Anterior cingulate cortex (tissue), 58 donors: ENCODE measurements at places on chromosomes 2 and 18.

- DNase-seq: no peak
Observed at GRCh38 chr2:99338029-99338585, 918 bp downstream of the EIF5B start.

GRCh38 chr2:16393500-16394071, 272.0 kb downstream of the CYRIA start:
- no peak for DNase-seq

DNA sequence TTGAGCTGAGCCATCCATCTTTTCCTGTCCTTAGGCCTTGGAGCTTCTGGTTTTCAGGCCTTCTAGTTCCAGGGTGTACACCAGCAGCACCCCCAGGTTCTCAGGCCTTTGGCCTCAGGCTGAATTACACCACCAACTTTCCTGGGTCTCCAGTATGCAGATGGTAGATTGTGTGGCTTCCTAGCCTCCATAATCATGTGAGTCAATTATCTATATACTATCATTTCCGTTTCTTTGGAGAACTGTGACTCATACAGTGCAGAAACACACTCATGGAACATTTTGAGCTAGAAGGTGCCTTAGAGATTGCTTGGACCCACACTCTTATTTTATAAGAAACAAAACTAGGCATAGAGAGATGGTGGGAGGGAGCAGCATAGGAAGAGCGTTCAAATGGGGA, 167.4 kb downstream of the NCK2 start:
- DNase-seq: no peak

GRCh38 chr2:240745962-240746361, 54.3 kb downstream of the AQP12A start:
- DNase-seq: no peak

GRCh38 chr2:101038455-101039255, 36.6 kb downstream of the RPL31 start:
- DNase-seq: no peak

DNA sequence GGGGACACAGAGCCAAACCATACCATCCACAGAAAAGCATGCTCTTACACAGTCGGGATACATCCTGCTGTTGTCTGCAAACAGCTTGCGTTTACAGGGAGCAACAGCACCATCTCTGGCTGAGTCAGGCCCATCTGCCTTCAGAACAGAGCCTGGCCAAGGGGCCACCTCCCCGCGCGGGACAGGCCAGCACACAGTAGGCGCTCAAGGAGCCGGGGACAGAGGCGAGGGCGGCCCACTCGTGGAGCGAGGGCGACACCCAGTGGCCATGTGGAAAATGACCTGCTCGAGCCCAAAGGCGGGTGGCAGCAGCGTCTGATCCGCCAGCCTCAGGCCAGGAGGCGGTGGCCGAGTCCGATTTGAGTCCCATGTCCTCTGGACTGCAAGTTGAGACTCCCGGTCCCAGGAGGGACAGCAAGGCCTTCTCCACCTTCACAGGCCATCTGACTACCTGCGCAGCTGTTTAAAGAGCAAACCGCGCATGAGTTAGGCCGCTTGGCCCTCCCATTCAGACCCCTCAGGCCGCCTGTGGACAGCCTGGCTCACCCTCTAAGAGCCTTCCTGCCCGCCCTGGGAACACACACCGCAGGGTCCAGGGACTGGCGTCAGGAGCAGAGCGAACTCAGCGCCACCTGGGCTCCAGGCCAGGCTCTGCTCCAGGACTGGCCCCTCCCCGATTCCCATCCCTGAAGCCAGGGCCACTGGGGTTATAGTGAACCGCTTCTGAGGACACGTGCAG, 38.3 kb downstream of the TTC32 start:
- DNase-seq: peak; percentile 41

DNA sequence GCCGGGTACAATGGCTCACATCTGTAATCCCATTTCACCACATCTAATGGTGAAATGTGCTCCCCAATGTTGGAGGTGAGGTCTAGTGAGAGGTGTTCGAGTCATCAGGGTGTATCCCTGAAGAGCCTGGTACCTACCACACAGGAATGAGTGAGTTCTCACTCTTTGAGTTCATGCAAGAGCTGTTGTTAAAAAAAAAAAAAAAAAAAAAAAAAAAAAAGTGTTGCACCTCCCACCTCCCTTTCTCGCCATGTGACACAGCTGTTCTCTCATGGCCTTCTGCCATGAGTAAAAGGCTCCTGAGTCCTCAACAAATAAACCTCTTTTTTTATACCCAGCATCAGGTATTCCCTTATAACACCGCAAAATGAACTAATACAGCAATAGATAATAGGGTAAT, 106.3 kb downstream of the C2orf74 start:
- DNase-seq: no peak

DNA sequence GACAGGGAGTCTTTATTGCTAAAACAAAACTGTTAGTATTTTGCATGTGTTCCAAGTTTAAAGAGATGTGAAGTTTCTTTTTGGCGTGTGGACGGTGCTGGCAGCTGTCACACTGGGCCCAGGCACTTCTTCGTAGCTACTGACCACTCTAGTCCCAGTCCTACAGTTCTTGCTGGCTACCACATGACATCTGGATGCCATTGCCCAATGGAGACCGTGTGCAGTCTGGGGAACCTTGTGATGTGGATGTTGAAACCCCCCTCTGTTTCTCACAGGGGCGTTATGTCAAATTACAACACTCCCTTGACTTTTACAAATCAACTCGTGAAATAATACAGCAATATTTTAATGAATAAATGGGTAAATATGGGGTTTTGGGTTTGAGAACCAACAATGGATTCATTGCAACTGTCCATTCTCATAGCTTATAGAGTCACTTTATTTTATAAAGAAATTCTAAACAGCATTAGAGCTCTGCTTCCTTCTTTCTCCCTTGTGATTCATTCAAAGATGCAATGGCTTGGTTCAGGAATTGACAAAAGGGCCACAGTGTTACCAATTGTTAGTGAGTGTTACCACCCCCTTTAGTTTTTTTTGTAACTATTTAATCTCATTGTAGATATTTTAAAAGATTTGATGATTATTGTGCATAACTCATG, 1.2 kb downstream of the GPD2 start:
- DNase-seq: no peak

GRCh38 chr18:69397096-69397495, 3.6 kb upstream of the DOK6 start:
- DNase-seq: no peak

DNA sequence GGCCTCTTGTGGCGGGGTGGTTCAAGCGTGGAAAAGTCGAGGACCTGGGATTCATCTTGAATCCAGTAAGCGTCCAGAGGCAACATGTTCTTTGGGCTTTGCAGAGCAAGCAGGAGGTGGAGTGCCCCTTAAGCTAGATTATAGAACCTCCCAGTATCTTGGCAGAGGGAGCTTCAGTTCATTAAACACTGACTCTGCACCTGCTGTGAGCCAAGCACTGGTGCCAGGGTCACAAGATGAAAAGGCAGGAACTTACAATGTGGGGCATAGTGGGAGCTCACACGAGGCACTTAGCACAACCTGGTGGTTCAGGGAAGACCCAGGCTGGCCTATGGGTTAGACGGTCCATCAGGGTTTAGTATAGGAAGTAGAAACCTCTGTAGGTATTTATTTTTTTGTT, 7.4 kb upstream of the FZD5 start:
- DNase-seq: no peak

- no peak for DNase-seq
Observed at GRCh38 chr2:118883792-118884191, 36.3 kb upstream of the EN1 start.

- no peak for DNase-seq
Observed at GRCh38 chr2:207228402-207228801, 62.7 kb upstream of the KLF7 start.

- no peak for DNase-seq
Observed at GRCh38 chr18:10791169-10791831, 265.5 kb downstream of the NAPG start.

- DNase-seq: no peak
Observed at GRCh38 chr2:109196081-109196875, 67.3 kb downstream of the SH3RF3 start.

- no peak for DNase-seq
Observed at GRCh38 chr2:105852066-105852465, 107.4 kb downstream of the NCK2 start.

- peak; percentile 11 for DNase-seq
Observed at GRCh38 chr2:39107156-39107555, 13.7 kb downstream of the SOS1 start.

GRCh38 chr2:221532641-221533040, 39.5 kb downstream of the EPHA4 start:
- no peak for DNase-seq

GRCh38 chr18:7658701-7659100, 91.6 kb downstream of the PTPRM start:
- no peak for DNase-seq

DNA sequence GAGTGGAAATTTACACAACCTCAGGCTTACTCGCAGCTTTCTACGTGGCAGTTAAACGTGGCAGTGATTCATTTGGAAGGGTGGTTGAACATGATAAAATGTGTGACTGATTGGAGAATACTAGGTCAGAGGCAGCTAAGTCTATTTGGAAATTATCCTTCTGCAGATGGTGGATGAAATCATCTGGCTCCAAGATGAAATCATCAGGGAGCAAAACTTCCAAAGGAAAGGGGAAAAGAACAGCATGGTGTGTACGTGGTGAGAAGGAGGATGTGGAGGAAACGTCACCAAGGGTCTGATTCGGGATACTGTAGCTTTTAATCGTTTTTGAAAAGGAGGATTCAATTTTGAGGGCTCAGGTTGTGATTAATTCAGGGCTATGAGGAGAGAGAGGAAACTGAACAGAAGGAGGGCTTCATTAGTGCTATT, 47.9 kb downstream of the COL3A1 start:
- DNase-seq: no peak

GRCh38 chr18:23629444-23629946, 33.2 kb downstream of the ANKRD29 start:
- no peak for DNase-seq

GRCh38 chr2:222734703-222735014, 63.2 kb downstream of the MOGAT1 start:
- DNase-seq: no peak

DNA sequence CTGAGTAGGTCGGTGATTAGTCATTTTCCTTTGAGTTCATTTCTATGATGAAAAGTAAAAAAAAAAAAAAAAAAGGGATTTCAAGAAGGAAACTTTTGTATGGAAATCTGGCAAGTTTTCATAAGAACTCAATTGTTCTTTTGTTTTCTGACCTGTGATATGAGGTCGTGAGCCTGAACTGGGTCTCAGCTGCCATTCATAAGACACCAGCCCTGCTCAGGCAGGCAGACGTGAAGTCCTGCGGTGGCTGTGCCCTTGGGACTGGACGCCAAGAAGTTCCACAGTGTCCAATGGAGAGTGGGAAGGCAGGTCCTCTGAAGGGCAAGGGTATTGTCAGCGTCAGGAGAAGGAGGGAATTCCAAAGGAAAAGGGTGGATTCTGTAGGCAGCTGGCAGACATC, 183.9 kb downstream of the NCK2 start:
- DNase-seq: no peak

DNA sequence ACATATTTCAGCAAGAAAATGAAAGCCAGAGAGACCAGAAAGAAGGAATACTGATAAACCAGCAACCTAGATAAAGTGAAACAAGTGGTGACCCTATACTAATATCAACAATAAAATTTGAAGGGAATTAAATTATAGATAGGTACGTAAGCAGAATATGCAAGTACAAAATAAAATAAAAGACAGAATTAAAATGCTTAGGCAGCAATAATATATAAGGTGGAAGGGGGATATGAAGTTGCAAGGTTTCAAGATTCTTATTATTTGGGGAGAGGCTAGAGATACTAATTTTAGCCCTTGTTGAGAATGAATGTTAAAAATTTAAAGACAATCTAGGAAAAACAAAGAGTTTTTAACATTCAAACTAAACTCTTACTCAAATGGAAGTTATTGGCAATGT, 39.6 kb downstream of the HDLBP start:
- no peak for DNase-seq

- no peak for DNase-seq
Observed at GRCh38 chr18:30280861-30281470, 761.6 kb downstream of the DSC3 start.

- DNase-seq: no peak
Observed at GRCh38 chr2:241223211-241224017, 34.9 kb downstream of the ANO7 start.

- DNase-seq: no peak
Observed at GRCh38 chr2:3704692-3705091, 1.3 kb downstream of the DCDC2C start.

GRCh38 chr2:65800998-65801397, 368.6 kb upstream of the SPRED2 start:
- no peak for DNase-seq

DNA sequence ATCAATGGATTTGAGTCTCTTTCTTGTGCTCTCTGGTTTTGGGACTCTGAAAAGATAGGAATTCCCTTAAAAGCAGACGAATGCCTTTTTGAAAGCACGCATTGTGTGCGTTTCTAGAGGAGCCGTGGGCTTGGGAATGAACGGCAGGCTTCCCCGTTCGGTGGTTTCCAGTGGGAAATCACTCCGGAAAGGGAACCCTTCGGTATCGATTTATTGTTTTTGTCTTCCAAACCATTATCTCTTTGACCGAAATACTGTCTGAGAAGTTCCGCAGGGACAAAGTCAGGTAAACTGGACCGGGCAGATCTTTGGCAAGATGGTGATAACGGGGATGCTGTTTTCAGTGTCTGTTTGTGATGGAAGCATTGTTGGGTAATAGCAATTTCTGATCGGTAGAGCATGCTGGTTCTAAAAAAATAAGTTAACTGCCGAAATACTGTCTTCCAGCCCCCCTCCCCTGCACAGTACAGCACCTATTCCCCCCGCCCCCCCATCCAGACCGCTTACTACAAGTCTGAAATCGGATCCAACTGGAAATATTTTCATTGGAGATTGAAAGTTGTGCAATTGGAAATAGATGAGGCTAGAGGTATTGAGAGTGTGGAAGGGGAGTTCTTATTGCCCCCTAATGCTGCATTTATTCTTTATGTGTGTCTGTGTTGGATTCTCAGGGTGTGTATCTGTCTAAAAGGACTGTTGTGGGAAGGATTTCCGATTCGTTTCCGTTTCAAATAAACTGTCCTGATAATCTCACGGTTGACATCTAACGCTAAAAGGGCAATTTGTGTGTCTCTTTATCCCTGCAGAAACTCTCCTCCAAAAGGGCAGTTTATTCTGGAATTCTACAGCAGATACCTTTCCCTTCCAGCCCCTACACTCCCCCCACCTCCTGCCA, 635 bp downstream of the SETBP1 start:
- DNase-seq: no peak

GRCh38 chr2:216717491-216717901, 22.1 kb upstream of the IGFBP5 start:
- DNase-seq: no peak
